ENCODE measurements at places on chromosomes 11 and 22.
A peak's percentile ranks its signal among the peaks of the same experiment; 100 is the strongest.

DNA sequence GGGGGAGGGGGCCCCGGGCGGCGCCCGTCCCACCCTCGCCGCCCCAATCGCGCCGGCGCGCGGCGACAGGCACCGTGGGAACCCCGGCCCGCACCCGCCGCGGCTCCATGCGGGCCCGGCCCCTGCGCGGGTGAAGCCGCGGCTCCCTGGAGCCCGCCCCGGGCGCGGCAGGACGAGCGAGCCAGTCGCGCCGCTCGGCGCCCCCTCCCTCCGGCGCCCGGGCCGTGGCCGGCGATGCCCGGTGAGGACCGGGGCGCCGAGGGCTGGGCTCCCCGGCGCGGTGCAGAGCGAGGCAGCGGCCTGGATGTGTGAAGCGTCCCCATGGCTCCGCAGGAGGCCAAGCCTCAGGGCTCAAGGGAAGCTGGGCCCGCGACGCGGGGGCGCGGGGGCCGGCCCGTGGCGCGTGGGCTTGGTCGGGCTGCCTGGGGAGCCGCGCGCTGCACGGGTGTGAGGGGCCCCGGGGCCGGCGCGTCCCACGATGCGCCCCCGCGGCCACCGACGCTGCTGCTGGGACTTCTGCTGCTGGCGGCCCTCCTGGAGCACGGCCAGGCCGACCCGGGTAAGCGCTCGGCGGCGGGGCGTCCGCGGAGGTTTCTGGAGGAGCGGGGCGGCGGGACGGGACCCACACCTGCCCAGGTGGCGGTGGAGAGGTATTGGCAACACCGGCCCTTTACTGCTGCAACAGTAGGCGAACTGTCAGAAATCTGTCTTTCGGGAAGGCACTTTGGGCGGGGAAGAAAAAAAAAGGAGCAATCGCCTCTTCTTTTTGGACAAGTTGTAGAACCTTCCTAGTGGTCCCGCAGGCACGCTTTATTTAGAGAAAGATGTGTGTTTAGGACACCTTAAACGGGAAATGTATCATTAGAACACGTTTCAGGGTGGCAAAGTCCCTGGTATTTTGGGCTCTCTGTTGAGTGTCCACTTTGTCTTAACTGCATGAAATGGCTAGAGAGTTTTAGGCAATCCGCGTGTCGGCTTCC is 119.4 kb downstream of the HIPK3 start:
- peak; percentile 25 for DNase-seq

GRCh38 chr11:116903090-116903489 is 65.7 kb upstream of the APOA1 start:
- no peak for DNase-seq

- no peak for DNase-seq
These were observed 27.6 kb downstream of the CHKA start for GRCh38 chr11:68093565-68093964.

DNA sequence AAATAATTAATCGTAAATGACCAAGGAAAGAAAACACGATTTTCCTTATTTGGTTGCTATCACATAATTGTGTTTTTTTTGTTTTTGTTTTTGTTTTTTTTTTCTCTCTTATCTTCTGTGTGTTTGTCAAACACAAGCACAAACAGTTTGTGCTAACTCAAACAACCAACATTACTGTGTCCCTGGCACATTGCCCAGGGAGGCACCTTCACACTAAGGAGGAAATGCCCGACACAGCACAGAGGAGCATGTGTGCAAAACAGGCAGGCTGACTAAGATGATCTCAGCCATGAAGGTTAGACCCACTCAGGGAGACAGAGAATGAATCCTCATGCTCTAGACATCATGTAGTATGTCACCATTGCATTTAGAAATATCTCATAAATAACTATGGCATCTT is 130.1 kb downstream of the SOX6 start:
- peak; percentile 64 for DNase-seq

- DNase-seq, result no peak
These were observed 97.7 kb downstream of the TP53I11 start for GRCh38 chr11:44852952-44853351.

DNA sequence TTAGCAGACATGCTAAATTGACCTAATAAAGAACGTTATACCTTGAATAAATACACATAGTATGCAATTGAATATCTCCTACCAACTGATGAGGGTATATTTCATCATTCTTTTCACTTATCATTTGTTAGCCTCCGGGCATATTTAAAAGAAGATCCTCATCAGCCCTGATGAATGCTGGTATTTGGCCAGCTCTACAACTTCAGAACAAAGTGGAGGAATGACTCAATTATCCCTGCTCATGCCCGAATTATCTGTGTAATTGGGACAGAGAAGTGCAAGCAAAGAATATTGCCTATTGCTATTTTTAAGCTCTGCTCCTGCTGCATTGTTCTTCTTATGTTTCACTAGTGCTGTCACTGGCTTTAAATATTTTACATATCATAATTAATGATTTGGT is 622.1 kb downstream of the METTL15 start:
- DNase-seq, result no peak

- DNase-seq, result peak; percentile 95
These were observed 50.2 kb downstream of the LIF start for GRCh38 chr22:30196141-30196879.

- DNase-seq, result no peak
These were observed 120.0 kb upstream of the BDNF start for GRCh38 chr11:27820249-27820648.

DNA sequence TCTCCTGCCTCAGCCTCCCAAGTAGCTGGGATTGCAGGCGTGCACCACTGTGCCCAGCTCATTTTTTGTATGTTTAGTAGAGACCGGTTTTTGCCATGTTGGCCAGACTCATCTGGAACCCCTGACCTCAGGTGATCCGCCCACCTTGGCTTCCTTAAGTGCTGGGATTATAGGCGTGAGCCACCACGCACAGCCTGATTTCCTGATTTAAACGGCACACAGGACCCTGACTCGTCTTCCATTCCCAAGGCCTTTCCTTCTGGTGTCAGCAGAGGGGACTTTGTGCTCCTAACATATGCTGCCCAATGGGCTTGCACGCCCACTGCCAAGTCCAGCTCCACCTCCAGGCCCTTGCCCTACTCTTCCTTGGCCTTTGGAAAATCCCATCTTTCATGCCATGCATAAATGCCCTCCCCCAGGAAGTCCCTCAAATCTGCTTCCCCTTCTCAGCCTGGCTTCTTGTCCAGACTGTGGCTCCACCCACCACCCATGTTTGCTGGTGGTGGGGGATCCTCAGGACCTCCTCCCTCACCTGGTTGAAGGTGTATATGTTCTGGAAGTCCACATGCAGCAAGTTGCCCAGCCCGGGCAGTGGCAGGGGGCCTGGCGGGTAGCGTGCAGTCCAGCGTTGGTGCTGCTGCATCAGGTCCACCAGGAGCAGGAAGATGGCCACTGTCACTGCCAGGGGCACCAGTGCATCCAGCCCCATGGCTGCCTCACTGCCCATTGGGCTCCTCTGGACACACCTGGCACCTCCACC is 23.9 kb upstream of the CYP2D6 start:
- DNase-seq, result no peak

GRCh38 chr22:29044657-29045176 is 16.9 kb downstream of the C22orf31 start:
- DNase-seq, result peak; percentile 40

DNA sequence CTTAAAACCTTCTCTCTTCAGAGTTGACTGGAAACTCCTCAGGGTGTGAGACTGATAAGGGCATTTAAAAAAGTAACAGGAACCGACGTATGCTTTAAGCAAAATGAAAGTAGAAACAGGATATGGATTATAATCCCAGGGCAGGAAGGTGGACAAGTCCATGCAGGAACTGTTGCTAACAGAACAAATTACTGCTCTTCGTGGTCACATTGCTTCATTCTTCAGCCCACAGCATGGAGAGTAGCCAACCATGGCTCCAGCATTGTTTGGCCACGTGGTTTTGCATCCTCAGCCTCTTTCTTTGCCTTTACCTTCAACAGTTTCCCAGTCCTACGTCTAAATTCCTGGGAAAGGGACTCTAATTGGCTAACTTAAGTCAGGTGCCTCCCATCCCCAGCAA is 563.1 kb upstream of the ISX start:
- DNase-seq, result no peak

DNA sequence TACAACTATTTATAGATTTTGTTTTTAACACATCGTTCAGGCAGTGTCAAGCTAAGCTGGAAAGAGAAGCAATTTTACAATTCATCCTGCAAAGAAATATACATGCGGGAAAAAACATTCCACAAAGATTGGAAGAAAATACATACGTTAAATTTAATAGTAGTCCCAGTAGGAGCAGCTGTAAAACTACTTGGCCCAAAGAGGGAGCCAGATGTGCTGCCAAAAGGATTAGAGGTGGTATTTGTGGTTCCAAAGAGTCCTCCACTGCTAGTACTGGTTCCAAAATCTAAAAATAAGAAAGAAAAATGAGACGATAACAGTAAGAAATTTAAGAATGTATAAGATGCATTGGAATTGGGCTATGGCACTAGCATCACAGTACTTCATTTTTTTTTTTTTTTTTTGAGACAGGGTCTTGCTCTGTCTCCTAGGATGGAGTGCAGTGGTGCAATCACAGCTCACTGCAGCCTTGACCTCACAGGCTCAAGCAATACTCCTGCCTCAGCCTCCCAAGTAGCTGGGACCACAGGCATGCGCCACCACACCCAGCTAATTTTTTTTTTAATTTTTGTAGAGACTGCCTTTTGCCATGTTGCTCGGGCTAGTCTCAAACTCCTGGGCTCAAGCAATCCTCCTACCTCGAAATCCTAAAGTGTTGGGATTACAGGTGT is 21.5 kb downstream of the NUP98 start:
- no peak for DNase-seq

DNA sequence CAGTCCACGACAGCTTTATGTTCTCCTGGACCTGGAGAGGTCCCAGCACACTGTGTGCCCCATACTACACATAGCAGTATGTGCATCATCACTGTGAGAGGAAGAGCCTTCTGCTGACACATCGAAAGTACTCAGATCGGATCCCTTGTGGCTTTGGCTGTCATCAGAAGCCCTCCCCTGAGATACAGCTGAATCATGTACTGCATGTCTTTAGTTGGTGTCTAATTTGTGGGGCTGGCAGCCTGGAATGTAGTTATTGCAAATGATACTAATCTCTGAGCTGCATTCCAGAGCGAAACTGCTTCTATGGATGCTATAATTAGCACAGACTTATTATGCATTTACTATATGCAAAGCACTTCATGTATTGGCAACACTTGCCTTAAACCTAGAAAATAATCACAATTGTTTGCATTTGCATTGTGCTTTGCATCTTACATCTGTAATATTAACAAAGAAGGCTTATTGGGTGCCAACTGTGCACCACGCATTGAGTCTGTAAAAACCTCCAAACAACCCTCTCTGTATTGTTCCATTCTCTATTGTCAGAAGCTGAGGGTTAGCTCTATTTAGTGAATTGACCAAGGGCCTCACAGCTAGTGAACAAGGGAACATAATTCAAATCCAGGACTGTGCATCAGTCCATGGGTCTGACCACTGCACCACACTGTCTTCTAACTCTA is 89.2 kb upstream of the CRTAM start:
- DNase-seq, result peak; percentile 36

DNA sequence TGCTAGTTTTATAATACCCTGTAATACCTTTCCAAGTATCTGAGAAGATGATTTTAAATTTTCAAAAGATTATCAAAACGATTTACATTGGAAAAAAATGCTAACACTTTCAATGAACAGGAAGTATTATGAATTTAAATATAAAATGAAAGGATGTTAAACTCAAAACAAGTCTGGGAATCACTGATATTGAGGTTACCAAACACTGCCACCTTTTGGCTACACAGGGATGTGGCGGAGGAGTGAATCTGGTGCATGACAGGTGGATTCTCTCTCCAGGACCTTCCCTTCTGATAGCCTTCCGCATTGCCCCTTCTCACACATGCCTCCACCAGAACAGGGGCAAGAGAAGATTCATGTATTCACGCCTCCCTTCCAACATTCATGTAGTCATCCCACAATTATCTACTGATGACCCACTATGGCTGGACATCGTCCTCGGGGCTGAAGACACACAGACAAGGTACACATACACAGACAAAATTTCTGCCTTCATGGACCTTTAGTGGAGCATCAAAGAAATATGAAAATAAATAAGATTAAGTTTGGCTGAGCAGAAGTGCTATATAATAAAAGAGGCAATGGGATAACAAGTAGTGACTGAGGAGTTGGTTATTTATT is 34.7 kb downstream of the ATG16L2 start:
- DNase-seq, result peak; percentile 59

GRCh38 chr11:57095417-57095816 is 86.3 kb upstream of the LRRC55 start:
- no peak for DNase-seq

GRCh38 chr11:9396310-9396709 is 11.9 kb downstream of the IPO7 start:
- DNase-seq, result no peak

- DNase-seq, result peak; percentile 94
These were observed at the start of gene GSTP1 for GRCh38 chr11:67583247-67584204. Gene GSTP1, plus strand, starts transcription at chr11:67583812. Its CDS starts 32 bp downstream, at chr11:67583844.
